ENCODE measurements at places on chromosomes 7 and 10.

DNA sequence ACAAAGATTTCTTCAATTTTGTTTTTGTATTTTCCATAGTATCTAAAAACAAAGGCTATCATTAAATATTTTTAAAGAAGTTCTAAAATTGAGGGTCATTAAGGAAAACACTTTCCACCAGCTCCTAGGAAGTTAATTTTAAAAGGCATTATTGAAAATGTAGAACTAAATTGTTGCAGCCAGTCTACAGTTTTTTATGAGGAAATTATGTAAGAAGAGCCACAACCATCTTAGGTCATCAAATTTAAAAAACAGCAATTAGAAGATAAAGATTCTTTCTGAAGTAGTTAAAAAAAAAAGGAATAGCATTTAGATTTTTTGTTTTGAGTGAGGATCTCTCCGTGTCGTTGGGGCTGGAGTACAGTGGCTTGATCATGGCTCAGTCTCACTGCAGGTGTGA, 161.7 kb downstream of the NRBF2 start:
- DNase-seq, result no peak

- no peak for DNase-seq
Measured at GRCh38 chr7:98534493-98534892, 82.6 kb upstream of the NPTX2 start.

DNA sequence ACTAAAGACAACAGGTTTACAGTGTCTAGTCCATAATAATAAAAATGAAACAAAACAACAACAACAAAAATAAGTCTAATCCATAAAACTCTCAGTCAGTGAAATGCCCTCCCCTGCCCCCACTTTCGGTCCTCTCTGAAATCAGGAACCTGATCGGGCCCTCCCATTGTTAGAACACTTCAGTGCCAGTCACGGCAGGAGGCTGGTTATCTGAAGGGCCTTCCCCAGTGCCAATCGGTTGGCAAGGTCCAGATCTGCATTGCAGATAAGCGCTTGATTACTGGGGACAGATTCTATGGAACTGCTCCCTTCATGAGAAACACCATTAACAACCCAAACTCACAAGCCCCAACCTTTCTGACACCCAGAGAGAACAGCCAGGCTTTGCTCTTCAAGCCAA, 72.2 kb upstream of the EEPD1 start:
- DNase-seq, result no peak

DNA sequence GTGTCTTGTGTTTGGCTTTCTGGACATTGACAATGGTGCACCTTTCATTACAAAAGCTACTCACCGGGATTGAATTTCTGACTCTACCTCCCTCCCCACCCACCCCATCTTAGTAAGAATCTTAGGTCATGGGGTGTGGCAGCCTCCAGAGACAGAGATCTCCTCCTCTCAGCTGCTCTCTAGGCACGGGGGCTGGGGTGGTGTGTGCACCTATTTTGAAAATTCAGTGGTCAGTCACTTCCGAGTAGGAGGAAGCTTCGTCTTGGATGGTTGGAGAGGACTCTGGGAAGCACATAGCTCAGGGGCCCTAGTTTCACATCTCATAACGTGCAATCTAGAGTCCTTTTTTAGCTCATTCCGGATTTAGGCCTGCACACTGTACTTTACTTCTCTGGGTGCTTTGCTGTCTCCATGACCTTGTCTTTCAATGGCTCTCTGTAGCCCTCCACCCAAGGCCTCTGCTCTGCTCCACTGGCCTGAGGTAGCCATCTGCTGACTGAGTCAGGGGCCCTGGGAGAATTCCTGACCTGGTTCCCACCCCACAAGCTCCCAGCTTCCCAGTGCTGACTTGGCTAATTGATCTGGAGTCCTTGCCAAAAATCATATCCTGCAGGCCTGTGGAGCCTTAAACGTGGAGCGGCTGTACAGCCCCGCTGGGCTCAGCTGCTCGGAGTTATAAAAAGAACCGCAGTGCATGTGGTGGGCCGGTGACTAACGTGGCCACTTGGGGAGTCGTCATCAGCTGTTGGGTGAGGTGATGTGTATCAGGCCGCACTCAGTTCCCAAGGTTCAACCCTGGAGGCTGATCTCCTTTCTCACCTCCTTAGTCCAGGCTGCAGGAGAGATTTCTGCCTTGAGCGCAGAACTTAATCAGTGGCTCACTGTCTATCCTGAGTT, 19.3 kb upstream of the ADAMTS14 start:
- no peak for DNase-seq

- DNase-seq, result no peak
Measured at GRCh38 chr10:59586407-59586891, 123.2 kb downstream of the SLC16A9 start.

GRCh38 chr10:110857265-110858171, 14.2 kb upstream of the PDCD4 start:
- DNase-seq, result peak; percentile 81

DNA sequence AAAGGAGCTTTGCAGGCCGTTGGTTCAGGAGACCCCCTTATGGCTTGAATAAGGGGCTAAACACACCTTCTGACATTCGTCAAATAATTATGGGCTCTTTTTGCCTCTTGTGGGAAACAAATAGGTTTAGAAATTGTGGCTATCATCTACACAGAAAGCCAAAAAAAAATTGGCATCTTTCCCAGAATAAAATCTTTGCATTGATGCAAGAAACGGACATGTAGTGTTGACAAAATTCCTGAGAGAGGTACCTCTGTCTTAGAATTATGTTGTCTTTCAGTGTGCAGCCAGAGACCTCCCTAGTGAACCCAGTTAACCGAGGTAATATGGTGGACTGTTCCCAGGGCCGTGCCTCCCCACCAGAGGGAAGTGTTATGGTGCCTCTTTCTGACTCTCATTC, 283.9 kb downstream of the SDHAF3 start:
- DNase-seq, result no peak
